Kidney glomerular epithelial cell (primary cell): ENCODE measurements at places on chromosomes 12 and 14.

DNA sequence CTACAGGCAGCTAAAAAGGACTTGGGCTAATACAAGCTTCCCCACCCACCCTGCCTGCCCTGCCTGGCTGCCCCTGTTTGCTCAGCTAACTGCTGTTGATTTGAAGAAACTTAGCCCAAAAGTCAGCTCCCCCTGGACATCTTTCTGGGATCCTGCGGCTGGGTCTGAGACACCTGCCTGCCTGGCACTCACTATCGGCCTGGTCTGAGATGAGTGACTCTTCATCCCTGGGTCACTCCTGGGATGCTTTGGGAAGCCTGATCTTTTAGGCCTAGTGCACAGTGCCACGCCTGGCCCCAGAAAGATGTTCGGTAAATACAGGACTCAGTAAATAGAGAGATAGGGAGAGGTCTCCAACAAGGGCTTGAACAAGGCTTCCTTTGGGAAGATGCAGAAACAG is 211.3 kb upstream of the DIO3 start:
- no peak for DNase-seq

GRCh38 chr14:98826618-98827017 is 445.4 kb downstream of the BCL11B start:
- DNase-seq, result no peak

DNA sequence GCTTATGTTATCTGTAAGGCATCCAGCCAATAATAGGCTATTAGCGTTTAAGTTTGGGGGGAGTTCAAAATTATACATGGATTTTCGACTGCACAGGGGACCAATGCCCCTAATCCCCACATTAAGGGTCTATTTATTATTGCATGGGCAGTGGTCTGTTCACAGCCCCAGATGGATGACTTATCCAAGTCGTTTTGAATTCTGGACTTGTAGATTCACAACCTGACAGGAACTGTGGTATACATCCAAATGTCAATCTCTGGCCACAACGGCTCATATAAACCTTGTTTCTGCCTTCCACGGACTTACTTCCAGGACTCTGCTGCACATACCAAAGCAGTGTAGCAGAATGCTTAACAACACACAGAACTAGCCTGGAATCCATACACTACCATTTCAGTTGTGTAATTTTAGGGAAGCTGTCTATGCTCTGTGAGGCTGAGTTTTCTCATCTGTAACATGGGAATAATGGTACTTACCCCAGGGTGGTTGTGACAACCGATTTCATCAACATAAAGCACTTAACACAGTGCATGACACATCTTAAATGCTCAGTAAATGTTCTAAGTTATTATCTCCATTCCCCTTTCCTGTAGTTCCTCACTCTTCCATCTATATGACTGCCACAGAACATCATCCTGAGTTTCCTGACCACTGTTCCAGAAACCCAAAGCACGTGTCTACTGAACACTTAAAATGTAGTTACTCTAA is 3.7 kb downstream of the DDX24 start:
- no peak for DNase-seq

DNA sequence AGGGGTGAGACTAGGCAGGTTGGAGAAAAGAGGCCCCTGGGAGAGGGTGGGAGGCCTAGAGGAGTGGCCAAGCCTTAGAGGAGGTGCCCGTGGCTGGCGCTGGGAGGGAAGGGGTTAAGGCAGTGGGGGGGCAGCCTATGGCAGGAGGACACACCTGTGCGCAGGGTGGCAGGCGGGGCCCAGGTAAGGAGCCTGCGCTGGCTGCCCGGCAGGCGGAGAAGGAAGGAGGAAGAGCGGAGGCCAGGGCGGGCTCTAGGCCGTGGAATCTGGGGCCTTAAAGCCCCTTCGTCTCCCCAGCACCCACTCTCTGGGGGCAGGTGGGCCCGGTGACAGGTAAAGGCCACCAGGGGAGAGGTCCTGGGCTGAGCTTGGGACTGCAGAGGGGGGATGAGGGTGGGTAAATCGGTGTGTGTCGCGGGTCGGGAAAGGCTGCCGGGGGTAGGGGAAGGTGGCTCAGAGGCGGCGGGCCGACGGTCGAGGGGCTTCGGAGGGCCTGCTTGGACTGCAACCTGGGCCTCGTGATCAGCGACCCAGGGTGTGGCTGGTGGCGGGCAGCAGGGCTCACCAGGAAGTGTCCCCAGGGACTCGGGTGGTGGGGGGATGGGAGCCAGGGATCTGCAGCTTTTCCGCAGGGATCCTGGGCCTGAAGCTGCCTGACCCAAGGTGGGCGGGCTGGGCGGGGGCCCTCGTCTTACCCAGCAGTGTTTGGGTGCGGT is 7.3 kb downstream of the PHB2 start:
- no peak for DNase-seq

DNA sequence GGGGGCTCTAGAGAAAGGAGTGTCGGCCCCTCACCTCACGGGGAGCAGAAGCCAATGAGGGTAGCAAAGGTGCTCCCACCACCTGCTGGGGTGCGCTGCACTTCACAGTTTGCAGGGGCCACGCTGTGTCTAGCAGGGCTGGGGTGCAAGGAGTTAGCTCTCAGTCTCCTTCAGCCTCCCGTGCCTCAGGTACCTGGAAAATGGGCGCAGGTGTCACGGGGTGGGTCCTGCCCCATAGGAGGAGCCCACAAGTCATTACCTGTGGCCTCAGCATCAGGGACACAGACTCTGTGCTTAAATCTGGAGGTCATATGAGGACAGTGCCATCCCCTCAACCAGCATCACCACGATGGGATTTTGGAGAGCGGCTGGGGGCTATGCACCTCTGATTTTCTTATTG is 326.7 kb downstream of the ADGRD1 start:
- DNase-seq, result no peak

- DNase-seq, result peak; percentile 63
Measured at GRCh38 chr12:7188562-7189397, 706 bp upstream of the PEX5 start.

GRCh38 chr12:55745361-55746173 is 2.6 kb downstream of the GDF11 start:
- DNase-seq, result no peak

GRCh38 chr12:28568118-28568517 is 377.9 kb downstream of the CCDC91 start:
- peak; percentile 45 for DNase-seq

- peak; percentile 58 for DNase-seq
Measured at GRCh38 chr12:30806989-30807694, 52.4 kb upstream of the CAPRIN2 start.

GRCh38 chr12:50786498-50787231 is 22.8 kb downstream of the ATF1 start:
- DNase-seq, result peak; percentile 94

DNA sequence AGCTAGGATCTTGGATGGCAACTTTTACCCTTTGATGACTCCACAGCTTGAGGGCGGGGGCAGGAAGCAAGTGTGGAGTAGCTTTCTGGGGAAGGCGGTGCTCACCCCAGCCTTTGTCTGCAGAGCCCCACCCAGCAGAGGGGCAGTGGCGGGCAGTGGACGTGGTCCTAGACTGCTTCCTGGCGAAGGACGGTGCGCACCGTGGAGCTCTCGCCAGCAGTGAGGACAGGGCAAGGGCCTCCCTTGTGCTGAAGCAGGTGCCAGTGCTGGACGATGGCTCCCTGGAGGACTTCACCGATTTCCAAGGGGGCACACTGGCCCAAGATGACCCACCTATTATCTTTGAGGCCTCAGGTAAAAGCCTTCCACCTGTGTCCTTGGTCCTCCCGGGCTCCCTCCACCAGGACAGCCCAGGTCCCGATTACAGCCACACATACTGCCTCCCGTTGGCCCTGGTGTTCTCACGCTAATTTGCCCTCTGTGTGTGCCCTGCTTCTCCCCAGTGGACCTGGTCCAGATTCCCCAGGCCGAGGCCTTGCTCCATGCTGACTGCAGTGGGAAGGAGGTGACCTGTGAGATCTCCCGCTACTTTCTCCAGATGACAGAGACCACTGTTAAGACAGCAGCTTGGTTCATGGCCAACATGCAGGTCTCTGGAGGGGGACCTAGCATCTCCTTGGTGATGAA is 1.2 kb downstream of the TAPBPL start:
- DNase-seq, result no peak

- no peak for DNase-seq
Measured at GRCh38 chr12:28640519-28640918, 450.3 kb downstream of the CCDC91 start.

- peak; percentile 11 for DNase-seq
Measured at GRCh38 chr14:73455294-73455693, 3.1 kb downstream of the NUMB start.

GRCh38 chr12:74490390-74491064 is 47.1 kb upstream of the ATXN7L3B start:
- DNase-seq, result no peak

DNA sequence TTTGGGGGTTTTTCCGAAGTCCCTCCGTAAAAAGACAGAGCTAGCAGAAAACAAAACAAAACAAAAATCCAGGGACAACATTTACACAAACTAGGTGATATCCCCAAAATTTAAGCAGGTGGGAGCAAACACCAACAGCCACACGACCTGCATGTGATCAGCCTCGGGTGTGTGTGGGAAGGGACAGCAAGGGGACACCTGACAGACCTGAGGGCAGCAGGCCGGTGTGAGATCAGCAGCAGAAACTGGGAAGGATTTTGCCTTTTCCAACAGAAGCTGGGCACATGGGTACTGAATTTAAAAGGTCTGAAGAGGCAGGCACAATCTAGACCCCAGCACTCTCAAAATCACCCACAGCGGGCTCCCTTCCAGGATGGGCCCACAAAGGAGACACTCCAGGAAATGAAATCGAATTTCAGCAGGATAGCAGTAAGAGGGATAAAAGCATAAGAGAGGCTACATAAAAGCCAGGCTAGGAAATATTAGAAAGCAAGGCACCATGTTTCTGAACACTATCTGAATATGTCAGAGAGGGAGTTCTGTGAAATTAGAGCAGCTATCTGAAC is 36.5 kb upstream of the SELPLG start:
- no peak for DNase-seq

GRCh38 chr14:74349757-74350156 is 1.5 kb downstream of the VRTN start:
- DNase-seq, result no peak

DNA sequence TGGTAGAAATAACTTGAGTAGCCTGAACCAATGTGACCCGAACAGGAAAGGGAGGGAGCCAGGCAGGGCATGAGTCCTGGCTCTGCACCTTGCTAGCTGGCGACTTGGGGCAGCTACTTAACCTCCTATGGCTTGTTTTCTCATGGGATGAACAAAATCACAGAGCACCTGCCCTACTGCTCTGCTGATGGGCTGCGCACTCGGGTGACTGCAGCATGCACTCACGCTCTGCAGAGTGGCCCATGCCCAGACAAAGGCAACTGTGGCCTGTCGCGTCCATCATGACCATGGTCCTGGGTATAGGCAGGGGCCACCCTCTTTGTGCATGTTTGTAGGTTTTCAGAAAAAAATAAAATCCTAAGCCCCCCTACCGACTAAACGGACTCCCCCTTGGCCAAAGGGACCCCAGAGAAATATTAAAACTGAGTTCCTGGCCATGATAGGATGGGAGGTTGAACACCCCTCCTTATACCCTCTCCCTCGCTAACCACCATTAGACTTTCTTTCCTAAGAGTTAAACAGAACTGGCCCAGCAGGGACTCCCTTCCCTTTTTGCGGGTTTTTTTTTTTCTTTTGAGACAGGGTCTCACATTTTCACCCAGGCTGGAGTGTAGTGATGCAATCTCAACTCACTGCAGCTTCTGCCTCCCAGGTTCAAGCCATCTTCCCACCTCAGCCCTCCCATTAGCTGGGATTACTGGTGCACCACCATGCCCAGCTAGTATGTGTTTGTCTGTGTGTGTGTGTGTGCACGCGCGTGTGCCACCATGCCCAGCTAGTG is 32.5 kb downstream of the VWF start:
- DNase-seq, result no peak

DNA sequence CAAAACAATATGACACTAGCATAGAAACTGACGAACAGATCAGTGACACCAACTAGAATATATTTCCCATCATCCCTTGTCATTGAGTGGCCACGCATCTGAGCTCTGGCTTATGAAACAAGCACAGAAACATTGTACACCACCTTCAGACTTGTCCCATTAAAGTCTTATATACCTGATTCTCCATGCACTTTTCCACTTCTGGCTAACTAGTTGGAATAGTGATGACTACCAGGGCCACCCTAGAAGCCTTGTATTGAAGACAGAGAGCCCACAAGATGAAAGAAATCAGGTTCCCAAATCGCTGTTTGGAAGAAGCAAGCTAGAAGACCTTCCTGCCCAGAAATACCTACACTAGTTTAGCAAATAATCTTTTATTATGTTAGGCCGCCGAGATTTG is 99.7 kb upstream of the PPM1H start:
- no peak for DNase-seq

- no peak for DNase-seq
Measured at GRCh38 chr12:115660211-115660805, 617.2 kb downstream of the MED13L start.

- DNase-seq, result no peak
Measured at GRCh38 chr14:75242546-75243273, 35.9 kb upstream of the FOS start.

GRCh38 chr14:104211215-104211614 is 72.8 kb downstream of the KIF26A start:
- DNase-seq, result no peak

- no peak for DNase-seq
Measured at GRCh38 chr12:144650-145284, 69.2 kb downstream of the SLC6A12 start.
